Smooth muscle cell of the pulmonary artery (primary cell): ENCODE measurements at places on chromosomes 6 and 20. TPM values are rescaled to one million over a fixed set of nuclear protein-coding genes. Genes with fewer than 3 reads are reported as not detected.

SLC22A3 gene
- total RNA-seq: 10.2 and 13.5 TPM in 2 replicates

HCRTR2 gene
- not detected in 2 replicates for total RNA-seq

DEFB124 gene
- not detected in 2 replicates for total RNA-seq

MUC21 gene
- not detected in 2 replicates for total RNA-seq

ASIP gene
- total RNA-seq: not detected in 2 replicates
